Activated CD4-positive, alpha-beta memory T cell treated with anti-CD3 and anti-CD28 coated beads for 36 hours (primary cell): ENCODE measurements at places on chromosomes 11 and 22.

DNA sequence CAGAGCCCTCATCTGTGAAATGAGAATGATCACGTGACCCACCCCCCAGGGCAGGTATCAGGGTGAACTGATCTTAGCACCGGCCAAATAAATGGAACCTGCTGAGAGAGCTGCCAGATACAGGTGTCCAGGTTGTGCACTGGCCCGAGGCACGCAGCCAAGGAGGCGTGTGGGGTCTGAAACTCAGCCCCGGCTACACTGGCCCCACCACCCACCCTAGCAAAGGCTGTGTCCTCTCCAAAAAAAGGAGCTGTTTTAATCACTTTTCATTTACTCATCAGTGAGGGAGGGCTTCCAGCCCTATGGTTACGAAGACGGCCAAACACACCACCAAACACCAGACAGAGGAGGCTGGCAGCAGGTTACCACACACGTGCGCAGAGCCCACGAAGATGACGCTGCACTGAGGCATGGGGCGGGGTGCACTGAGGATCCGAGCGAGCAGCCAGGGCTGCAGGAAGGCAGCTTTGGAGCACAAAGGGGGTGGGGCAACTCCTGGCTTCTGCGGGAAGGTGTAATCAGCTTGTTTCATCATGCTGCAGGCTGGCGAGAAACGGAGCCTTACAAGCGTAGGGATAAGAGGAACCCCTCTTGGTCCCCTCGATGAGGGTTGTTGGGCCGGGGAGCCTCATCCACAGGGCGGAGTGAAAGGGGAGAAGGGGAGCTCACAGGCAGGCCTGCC, 19.5 kb upstream of the SLC22A12 start:
- H3K4me3 ChIP-seq: no peak overlapping the region
- peaks cover 5% of the 10 kb centered on the region for H3K27me3 ChIP-seq
- DNase-seq: no peak

DNA sequence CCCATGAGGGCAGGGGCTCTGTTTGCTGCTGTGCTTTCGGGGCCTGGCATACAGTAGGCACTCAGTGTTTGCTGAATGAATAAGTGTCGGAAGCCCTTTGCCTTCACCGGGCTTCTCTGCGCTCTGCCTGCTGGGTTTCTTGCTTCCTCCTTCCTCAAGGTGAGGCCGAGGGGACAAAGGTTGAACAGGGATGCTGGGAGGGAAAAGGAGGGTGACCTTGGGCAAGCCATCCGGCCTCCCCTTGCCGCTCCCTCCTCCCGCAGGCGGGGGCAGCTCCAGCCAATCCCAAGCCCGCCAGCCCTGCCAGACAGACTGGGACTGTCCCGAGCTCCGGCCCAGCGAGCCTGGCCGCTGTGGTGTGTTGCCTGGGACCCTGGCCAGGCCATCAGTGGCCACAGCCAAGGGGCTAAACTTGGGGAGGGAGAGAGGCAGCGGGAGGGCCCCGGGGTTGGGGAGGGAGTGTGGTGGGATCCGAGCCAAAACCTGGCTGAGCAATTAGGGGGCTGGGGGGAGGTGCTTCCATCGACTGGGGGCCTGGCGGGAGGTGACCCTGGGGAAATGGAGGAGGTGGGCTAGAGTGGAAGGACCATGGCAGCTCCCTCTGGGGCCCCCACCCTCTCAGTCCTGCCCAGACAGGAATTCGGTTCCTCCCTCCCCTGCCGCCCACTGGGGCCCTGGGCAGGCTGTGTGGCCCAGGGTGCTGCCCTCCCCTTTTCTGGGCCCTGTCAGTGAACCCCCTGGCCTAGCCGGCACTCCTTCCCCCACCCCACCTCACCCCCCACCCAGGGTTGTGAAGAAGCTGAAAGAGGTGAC, 3.4 kb upstream of the RCOR2 start:
- no peaks in the 10 kb centered on the region for H3K36me3 ChIP-seq
- H3K27ac ChIP-seq: no peak overlapping the region
- no peak overlapping the region for H3K4me3 ChIP-seq
- H3K27me3 ChIP-seq: no peaks in the 10 kb centered on the region
- H3K4me1 ChIP-seq: peaks cover 14% of the 10 kb centered on the region

GRCh38 chr22:49372111-49372529, 455.6 kb downstream of the BRD1 start:
- H3K4me3 ChIP-seq: no peak overlapping the region
- H3K36me3 ChIP-seq: no peaks in the 10 kb centered on the region
- DNase-seq: no peak
- H3K27ac ChIP-seq: no peak overlapping the region

GRCh38 chr11:97684486-97685439, 1295.0 kb downstream of the JRKL start:
- H3K4me1 ChIP-seq: no peaks in the 10 kb centered on the region
- H3K27me3 ChIP-seq: no peaks in the 10 kb centered on the region
- no peak overlapping the region for H3K4me3 ChIP-seq
- no peak for DNase-seq

- no peak overlapping the region for H3K27ac ChIP-seq
- H3K4me3 ChIP-seq: no peak overlapping the region
- peaks cover 3% of the 10 kb centered on the region for H3K27me3 ChIP-seq
Measured at GRCh38 chr11:130063451-130063850, 6.2 kb upstream of the APLP2 start.

DNA sequence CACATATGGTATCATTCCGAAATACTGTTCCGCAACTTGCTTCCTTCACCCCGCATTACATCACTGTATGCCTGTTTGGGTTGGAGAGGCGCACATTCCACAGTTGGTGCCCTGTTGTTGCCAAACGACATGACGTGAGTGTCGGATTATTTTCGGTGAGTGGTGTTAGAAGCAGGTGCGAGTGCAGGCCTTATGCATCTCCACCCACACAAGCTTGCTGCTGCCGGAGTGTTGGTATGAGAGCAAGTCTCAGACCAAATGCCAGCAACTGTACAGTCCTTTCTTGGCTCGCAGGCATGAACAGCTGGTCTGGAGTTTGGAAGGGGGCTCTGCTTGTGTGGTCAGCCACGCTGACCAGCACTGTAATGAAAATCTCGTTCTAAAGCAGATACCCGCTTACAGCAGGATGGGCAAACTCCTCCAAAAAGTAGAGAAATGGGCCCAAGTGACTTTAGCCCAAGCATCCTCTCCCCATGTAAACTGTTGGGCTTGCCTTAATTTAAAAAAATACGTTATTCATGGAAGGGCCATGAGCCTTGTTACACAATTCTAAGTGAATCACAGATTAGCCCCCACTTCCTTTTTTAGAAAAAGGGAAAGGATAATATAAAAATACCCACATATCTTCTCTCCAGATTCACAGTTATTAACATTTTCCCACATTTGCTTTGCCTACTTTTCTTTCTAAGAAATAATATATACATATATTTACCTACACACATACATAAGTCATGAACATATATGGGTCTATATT, 48.7 kb upstream of the OR9Q1 start:
- no peak overlapping the region for H3K27ac ChIP-seq
- no peak for DNase-seq
- H3K4me3 ChIP-seq: no peak overlapping the region
- no peaks in the 10 kb centered on the region for H3K36me3 ChIP-seq

- no peaks in the 10 kb centered on the region for H3K4me1 ChIP-seq
- H3K4me3 ChIP-seq: no peak overlapping the region
- H3K27ac ChIP-seq: no peak overlapping the region
- DNase-seq: no peak
- no peaks in the 10 kb centered on the region for H3K36me3 ChIP-seq
Measured at GRCh38 chr11:27060816-27061460, 20.3 kb downstream of the BBOX1 start.

DNA sequence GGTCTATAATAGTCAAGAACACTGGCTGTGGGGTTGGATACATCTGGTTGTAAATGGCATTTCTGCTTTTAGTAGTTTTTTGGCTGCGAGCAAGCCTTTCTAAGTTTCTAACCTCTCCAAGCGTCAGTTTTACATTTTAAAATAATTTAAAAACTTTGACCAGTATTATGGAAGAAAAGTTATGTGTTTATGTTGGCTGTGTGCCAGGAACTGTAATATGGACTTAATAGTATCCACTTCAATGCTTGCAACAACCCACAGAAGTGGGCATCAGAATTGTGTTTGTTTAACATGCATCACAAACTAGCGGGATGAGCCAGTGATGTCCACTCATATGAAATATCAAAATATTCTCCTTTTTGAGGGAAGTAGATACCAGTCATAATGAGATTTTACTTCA, 844.2 kb downstream of the JRKL start:
- H3K4me1 ChIP-seq: no peaks in the 10 kb centered on the region
- no peak overlapping the region for H3K27ac ChIP-seq
- no peaks in the 10 kb centered on the region for H3K36me3 ChIP-seq
- H3K27me3 ChIP-seq: no peaks in the 10 kb centered on the region
- no peak overlapping the region for H3K4me3 ChIP-seq

GRCh38 chr22:44538051-44538450, 40.0 kb upstream of the RTL6 start:
- H3K36me3 ChIP-seq: no peaks in the 10 kb centered on the region
- H3K4me1 ChIP-seq: peaks cover 1% of the 10 kb centered on the region
- peaks cover 38% of the 10 kb centered on the region for H3K27me3 ChIP-seq
- DNase-seq: no peak
- H3K27ac ChIP-seq: no peak overlapping the region
- no peak overlapping the region for H3K4me3 ChIP-seq

GRCh38 chr11:26575946-26576345, 3.9 kb upstream of the MUC15 start:
- no peak overlapping the region for H3K4me3 ChIP-seq
- H3K27ac ChIP-seq: no peak overlapping the region
- no peaks in the 10 kb centered on the region for H3K36me3 ChIP-seq

GRCh38 chr11:8766043-8766987, 83.7 kb downstream of the RPL27A start:
- no peak overlapping the region for H3K4me3 ChIP-seq
- peaks cover 1% of the 10 kb centered on the region for H3K27me3 ChIP-seq
- DNase-seq: no peak
- H3K4me1 ChIP-seq: no peaks in the 10 kb centered on the region
- H3K27ac ChIP-seq: no peak overlapping the region
